Activated CD4-positive, alpha-beta T cell treated with anti-CD3 and anti-CD28 coated beads, Interleukin-2, amount 50 U/mL, for 1 hour (primary cell): ENCODE measurements at places on chromosomes 4 and X.

- no peak for DNase-seq
Observed at GRCh38 chrX:19958552-19959486, 32.0 kb downstream of the BCLAF3 start.

GRCh38 chrX:135307171-135307570 is 2.1 kb upstream of the ETDC start:
- no peak for DNase-seq

DNA sequence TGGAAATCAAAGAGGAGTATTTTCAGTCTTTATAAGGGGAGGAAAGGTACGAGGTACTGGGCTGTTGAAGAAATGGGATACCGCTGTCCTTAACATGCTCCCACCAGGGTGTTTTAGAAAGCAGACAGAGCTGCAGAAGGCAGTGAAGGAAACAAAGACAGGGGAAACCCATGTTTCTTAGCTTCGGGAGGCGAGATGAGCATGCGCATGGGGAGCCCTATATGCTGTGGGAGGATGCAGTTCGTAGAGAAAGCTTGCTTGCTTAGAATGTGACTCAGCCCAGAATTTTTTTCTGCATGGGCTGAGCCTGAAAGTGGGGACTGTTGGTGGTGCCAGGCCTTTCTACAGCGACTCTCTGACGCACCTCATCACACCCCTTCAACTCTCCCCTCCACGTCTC is 28.8 kb upstream of the SCOC start:
- no peak for DNase-seq

DNA sequence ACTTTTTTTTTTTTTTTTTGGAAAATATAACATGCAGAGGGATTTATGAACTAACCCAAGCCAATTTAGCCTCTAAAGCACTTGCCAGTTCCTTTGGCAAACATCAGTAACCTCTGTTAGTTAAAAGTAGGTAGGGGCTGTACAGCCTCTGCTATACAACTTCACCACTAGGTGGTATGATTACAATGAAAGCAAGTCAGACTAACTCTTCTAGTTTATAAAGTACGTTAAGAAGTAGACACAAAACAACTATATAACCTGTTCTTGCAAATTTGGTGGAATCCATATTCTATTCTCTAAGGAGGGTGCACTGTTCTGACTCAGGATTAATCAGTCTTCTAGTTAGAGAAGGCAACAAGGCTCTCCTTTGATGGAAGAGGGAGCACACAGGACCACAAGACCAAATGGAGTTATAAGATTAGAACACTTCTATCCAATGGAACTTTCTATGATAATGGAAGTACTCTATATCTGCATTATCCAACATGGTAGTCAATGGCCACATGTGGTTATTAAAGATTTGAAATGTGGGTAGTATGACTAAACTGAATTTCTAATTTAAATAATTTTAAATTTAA is 12.8 kb downstream of the AIMP1 start:
- DNase-seq = no peak

- no peak for DNase-seq
Observed at GRCh38 chr4:121740796-121741409, 24.1 kb downstream of the SMIM43 start.

DNA sequence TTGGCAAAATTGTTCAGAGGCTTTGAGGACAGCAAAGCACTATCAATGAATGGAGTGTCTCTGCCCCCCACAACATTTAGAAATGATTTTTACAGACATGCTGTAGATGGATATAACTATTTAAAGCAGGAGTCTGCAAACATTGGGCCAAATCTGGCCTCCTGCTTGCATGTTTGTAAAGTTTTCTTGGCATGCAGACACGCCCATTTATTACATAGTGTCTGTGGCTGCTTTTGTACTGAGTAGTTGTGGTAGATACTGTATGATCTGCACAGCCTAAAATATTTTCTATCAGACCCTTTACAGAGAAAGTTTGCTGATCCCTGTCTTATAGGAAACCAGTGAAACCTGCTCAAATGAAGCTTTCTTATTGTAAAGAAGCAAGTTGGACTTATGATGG is 45.5 kb upstream of the PHEX start:
- DNase-seq = no peak

DNA sequence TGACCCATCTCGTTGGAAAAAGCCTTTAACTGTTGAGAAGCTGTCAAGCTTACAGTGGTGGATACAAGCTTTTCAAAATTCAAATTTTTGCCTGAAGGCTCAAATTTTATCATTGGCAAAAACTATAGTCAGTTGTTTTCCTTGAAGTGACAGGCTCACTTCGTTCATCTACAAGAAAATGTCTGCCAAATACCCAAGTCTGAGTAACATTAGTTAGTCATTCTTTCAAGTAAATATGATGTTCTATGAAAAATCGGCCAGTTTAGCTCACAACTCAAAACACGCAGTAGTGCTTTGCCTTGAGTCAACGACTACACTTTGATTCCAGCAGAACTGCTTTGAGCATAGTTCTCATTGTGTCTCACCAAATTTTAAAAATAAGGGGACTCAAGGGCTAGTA is 170.3 kb upstream of the MAMLD1 start:
- DNase-seq = no peak

GRCh38 chr4:153452658-153453378 is 13.3 kb upstream of the TMEM131L start:
- DNase-seq = no peak

DNA sequence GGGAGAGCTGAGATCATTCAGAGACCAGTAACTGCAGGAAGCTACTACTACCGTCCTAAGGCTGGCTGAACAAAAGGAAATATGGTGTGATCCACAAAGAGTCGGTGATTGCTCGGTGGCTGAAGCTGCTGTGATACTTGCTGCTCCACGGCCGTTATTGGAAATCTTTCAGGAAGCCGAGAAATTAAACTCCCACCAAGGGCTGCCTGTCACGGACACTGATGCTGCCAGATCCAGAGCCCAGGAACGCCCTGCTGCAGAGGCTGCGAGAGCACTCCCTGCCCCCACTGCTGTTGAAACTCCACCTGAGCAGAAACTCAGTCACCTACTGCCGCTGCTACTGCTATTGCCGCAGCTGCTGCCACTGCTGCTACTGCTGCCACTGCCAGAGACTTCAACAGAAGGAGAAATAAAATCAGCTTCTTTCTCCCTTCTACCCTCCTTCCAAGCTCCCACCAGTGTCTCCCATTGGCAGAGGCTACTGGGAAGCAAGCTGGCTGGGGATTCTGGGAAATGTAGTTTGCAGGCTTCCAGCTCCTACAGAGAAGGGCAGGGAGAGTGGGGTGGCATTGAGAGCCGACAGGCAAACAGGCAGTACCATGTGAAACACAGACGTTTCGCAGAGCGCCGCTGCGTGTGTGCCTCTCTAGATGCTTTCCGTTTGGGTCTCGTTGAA is 126.0 kb upstream of the ENPP6 start:
- DNase-seq = peak; percentile 23
